NB4 (cell line): ENCODE measurements at places on chromosomes 3 and 15.

DNA sequence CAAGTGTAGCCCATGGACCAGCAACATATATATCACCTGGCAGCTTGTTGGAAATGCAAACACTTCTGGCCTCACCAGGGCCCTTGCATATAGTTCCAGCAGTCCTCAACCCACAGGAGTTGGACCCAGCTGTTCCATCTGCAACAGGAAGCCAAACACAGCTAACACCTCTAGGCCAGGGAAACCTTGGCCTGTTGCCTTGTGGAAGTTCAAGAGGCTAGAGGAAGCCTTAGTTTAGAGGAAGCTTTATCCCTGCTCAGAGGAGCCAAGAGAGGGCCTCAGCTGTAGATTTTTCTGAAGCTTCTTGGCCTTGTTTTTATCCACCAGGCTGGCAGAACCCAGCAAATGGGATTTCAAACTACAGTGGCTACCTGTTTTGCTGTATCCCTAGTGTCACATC is 11.4 kb downstream of the FHIT start:
- no peak for DNase-seq

DNA sequence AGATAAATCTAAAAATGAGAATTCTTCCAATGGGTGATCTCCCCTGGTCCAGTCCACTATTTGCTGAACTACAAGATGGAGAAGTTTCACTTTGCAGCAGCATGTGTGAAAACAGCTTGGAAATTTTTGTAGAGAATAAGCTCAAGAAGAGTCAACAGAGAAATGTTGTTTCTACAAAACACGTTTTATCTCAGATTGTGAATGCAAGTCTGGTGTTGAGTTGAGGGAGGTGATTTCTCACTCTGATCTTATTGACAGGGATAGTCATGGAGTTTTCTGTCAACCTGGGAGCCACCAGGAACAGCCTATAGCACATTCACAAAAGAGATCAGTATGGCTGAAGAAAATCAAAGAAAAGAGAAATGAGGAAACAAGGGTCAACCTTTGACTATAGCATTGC is 981.2 kb upstream of the CFAP20DC start:
- DNase-seq = no peak

GRCh38 chr3:184186184-184186901 is at the start of gene ABCF3:
ABCF3 (plus strand) TSS chr3:184186199; CDS start chr3:184186208, 9 bp downstream.
- peak; percentile 46 for DNase-seq

GRCh38 chr3:131738095-131738494 is 235.3 kb upstream of the MRPL3 start:
- no peak for DNase-seq

GRCh38 chr15:37888356-37888755 is 46.1 kb upstream of the TMCO5A start:
- DNase-seq = no peak

- DNase-seq = no peak
Measured at GRCh38 chr3:32443478-32443877, 51.8 kb downstream of the CMTM7 start.

DNA sequence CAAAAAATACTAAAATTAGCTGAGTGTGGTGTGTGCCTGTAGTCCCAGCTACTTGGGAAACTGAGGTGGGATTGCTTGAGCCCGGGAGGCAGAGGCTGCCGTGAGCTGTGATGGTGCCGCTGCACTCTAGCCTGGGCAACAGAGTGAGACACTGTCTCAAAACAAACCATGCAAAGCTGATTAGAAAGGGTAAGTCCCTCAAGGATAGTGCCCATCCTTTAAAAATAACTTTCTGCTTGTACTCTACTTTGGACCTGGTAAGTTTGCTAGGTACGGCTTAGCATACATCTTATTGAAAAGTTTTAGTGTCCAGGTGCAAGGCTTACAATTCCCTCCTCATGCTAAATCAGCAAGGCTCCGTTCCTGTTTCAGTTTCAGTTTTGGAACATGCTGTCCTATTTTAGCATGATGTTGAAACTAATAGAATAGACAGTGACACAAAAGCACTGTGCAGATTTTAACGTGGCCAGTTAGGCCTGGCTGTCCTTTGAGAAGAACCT is 21.4 kb downstream of the FEM1B start:
- DNase-seq = peak; percentile 55

DNA sequence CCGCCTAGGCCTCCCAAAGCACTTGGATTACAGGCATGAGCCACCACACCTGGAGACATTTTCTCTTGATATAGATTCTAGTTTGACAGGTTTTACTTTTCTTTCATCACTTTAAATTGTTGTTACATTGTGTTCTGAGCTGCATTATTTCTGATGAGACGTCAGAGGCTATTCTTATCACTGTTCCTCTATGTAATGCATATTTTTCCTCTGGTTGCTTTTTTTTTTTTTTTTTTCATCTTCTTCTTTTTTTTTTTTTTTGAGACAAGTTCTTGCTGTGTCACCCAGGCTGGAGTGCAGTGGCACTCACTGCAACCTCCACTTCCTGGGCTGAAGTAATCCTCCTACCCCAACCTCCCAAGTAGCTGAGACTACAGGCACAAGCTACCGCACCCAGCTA is 41.2 kb downstream of the TRA2B start:
- DNase-seq = no peak

DNA sequence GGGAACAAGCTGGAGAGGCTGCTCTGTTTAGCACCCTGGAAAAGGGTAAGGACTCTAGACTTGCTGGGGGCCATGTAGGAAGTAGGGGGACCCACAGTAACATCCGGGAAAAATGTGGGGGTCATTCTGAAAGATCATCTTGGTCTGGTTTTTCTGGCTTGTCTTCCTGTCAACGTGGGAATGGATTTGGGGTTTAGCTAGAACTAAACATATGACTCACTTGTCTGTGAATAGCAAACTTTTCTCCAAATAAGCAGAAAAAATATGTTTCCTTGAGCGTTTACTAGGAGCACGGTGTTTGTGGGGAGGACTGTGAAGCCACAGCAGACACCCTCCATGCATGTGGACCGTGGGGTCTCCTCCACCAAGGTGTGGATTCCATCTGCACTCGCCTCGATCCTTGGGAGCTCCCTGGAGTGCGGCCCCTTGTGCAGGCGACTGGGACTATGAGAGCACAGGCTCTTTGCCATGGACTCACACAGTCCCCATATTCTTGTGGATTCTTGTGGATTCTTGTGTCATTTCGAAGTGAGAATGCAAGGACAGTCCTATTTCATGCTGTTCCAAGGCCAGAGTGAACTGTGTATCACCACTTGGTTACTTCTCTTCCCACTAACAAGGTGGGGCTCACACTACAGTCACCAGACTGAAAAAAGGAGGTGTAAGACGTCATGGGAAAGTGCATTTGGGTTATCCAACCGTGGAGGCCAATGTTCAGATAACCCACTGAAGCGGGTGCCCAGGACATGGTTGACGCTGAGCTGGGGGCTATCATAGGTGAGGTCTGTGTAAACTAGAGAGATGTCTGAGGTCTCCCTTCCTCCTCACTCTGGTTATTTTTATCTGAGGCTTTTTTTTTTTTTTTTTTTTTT is 25.5 kb downstream of the PGPEP1L start:
- no peak for DNase-seq

GRCh38 chr3:183370391-183370790 is 58.0 kb downstream of the MCF2L2 start:
- DNase-seq = peak; percentile 32

DNA sequence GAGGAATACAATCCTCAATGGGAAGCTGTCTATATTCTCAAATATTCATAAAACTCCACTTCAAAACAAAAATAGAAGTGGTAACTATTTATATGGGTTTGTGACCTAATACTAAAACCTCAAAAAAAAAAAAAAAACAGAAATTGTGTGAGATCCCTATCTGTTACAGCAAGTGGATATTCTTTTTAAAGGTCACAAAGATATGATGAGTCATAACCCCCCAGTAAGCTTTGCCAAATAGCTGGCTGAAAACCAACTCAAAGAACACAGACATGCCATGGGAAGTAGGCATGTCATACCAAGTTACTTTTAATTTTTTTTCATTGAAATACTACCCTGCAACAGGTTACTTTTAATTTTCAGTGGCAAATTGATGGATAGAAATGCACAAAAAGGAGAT is 62.5 kb downstream of the CBLB start:
- peak; percentile 78 for DNase-seq

DNA sequence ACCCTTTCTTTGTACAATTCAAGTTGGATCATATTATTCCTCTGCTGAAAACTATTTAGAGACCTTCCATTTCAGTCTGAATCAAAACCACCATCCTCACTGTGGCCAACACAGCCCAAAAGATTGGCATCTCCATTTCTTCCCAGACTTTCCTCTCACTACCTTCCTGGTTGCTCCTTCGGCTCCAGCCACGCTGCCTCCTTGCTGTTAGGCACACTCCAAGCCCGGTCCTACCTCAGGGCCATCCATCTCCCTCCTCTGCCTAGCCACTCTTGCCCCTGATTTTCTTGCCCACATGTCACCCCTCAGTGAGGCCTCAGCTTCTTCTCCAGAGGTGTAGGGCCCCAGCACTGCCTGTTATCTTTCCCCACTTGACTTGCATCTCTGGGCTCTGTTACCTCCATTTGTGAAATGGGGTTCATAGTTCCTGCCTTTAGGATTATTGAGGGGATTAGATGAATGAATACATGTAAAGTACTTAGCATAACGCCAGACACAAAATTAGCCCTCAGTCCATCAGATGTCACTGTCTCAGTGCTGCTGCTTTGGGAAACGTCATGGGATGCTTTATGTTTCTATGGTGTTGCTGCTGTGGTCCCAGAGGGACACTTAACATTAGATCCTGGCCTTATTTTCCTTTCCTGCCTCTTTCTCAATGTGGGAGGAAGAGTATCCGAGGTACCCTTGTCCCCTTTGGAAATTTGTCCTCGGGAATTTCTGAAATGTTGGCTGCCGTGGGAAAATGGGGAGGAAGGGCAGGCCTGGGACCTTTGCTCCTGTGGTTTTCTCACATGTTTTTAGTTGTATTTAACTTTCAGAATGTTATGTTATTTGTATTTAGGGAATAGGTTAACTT is 31.3 kb downstream of the SNRK start:
- DNase-seq = no peak

DNA sequence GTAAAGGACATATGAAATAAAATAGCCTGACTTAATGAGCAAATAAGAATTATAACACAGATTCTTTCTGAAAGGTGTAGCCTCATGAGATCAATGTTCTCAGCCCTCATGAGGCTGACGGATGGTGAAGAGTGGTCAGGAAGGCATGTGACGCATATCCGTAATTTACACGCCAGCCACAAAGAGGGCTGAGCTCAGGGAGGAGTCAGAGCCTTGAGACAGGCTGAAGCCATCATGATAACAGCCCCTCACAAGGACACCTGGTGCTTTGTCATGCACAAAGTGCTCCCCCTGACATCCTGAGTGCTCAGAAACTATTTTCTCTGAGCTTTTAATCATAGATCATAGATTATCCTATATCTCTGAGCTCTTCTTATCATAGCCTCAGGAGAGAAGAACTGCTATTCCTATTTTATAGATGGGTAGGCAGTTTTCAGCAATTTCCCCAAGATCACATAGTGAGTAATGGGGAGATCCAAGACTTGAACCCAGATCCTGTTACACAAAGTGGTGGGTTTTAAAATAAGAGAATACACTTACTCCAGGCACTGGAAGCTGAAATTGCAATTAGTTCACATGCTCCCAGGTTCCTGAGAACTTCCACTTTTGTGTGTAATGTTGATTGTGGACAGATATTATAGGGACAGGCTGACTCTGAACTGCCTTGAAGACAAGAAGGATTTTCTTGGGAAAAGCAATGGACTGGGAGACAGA is 267.1 kb downstream of the RPLP1 start:
- DNase-seq = peak; percentile 90

DNA sequence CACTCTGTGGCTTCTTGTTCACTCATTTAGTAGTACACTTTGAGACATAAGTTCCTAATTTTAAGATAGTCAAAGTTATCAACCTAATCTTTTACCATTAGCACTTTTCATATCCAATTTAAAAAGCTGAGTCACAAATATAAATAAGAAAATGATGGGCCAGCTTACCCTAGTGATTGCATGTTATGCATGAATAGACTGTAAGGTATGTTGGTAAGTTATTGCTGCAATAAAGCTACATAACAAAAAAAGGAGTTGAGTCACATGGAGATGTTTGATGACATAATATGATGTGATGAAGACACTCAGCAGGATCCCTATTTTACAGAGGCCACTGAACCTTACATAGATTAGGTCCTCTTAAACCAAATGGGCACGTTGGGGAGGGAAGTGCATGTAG is 161.3 kb downstream of the OCA2 start:
- no peak for DNase-seq

GRCh38 chr15:33344111-33344510 is 33.3 kb downstream of the RYR3 start:
- DNase-seq = no peak

- DNase-seq = peak; percentile 59
Measured at GRCh38 chr3:148727231-148727630, 29.5 kb downstream of the AGTR1 start.

DNA sequence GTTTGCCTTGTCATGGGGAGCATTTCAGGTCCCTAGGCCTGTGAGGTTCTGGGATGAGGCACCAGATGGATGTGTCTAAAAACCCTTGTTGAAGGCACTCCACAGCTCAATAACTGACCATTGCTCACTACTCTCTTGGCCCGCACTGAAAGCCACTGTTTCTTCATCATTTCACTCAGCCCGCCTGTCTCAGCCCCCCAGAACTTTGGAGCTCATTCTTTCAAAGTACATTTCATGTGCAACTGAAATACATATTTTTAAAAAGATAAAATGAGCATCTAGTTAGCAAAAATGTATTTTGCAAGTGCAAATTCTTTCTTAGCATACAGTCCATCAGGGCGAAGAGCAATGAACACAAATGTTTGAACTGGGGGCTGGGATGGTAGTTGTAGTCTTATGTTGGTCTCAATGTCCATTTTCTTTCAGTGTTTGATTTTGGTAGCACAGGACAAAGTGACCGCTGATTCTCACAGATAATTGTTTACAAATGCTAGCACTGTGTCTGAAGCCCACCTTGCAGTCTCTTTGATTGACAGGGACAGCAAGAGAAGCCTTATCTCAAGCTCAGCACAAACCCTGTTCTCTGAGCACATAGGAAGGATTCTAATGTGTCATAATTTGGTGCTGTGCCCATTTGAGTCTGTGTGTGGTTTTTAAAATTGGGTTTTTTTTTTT is 19.6 kb downstream of the HEMK1 start:
- no peak for DNase-seq

DNA sequence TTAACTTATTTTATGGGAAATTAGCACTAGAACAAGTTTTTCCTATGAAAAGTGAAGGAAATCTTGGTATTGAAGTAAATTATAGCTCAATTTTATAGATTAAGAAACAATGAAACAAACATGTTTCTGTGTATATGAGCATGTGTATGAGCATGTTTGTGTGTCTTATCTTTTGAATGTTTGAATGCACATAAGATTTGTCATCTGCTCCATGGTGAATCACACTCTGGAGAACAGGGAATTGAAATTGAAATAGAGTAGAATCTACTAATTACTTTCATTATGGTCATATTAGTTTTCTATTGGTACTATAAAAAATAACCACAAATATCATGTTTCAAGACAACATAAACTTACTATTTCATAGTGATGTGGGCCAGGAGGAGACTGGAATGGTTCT is 646.6 kb downstream of the OTOL1 start:
- DNase-seq = no peak

DNA sequence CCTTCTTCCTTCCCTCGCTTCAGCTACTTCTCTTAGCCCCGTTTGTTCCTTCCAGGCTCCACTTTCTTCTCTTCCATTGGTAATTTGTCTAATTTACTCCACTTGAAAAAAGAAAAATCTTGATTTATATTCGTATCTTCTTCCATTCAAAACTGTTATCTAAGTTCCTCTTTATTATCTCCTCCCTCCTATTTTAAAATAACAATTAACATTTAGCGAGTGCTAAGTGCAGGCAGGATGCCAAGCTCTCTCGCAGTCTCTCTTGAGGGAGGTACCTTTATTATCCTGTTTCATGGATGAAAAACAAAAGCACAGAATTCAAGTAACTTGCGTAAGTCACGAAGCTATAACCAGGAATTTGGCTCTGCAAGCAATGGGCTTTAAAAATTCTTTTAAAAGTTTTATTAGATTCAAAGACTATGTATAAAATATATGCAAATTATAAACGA is 418.9 kb upstream of the NAALADL2 start:
- DNase-seq = peak; percentile 20
